ENCODE measurements at places on chromosomes 1 and 21. TPM values are rescaled to one million over a fixed set of nuclear protein-coding genes. Genes with fewer than 3 reads are reported as not detected.

EPHA8 gene
- total RNA-seq = not detected

SHISA4 gene
- 0.31 TPM for total RNA-seq

- DNase-seq = no peak
These were observed 67.9 kb downstream of the KAZN start for GRCh38 chr1:14666373-14666772.

LYSMD1 gene
- 8.9 TPM for total RNA-seq

DNA sequence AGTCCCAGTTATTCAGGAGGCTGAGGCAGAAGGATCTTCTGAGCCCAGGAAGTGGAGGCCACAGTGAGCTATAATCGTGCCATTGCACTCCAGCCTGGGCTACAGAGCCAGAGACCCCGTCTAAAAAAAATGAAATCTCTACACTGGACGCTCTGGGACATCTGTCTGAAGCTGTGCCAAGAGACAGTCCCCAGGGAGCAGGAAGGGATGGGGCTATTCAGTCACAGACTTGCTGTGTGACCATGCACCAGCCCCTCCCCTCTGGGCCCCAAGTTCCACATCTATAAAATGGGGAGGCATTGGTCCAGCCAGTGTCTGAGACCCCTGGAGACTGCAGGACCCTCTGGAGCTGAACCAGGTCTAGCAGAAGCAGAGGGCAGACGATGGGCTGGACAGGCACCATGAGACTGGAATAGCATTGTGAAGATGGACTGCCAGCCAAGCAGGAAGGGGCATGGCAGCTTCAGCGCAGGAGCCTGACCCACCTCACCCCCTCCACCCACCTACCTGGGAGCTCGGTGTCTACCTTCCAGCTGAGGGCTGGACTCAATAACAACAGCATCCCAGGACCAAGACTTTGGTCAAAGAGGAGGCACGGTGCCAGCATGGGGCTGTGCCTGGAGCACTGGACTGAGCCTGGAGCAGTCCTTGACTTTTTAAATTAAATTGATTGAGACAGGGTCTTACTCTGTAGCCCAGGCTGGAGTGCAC is 1.4 kb downstream of the TMEM54 start:
- DNase-seq = no peak

GRCh38 chr1:172905452-172905851 is 145.3 kb downstream of the TNFSF18 start:
- DNase-seq = no peak

DNA sequence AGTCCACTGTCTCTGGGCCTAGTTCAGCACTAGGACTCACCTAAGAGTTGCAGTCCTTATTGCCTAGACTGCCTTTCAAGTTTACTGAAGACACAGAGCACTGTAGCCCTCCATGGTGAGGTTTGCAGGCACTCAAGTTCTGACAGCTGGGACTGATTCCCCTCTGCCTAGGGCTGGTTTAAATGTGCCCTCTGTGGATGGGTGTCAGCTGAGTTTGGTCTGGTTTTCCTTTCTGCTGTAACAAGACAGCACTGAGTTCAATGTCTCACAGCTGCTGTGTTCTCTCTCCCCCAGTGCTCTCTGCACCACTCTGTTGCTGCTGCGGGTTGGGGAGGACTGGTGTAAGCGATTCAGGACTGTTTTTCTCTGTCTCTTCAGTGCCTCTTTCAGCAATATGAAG is 75.2 kb upstream of the C1orf21 start:
- no peak for DNase-seq

- DNase-seq = no peak
These were observed 393.8 kb downstream of the OMA1 start for GRCh38 chr1:58152697-58153096.

CCDC181 gene
- total RNA-seq = not detected

SPRR1A gene
- not detected for total RNA-seq

BOLA1 gene
- total RNA-seq = 2.0 TPM

- no peak for DNase-seq
These were observed 14.1 kb upstream of the KCNA2 start for GRCh38 chr1:110620250-110620615.

DNA sequence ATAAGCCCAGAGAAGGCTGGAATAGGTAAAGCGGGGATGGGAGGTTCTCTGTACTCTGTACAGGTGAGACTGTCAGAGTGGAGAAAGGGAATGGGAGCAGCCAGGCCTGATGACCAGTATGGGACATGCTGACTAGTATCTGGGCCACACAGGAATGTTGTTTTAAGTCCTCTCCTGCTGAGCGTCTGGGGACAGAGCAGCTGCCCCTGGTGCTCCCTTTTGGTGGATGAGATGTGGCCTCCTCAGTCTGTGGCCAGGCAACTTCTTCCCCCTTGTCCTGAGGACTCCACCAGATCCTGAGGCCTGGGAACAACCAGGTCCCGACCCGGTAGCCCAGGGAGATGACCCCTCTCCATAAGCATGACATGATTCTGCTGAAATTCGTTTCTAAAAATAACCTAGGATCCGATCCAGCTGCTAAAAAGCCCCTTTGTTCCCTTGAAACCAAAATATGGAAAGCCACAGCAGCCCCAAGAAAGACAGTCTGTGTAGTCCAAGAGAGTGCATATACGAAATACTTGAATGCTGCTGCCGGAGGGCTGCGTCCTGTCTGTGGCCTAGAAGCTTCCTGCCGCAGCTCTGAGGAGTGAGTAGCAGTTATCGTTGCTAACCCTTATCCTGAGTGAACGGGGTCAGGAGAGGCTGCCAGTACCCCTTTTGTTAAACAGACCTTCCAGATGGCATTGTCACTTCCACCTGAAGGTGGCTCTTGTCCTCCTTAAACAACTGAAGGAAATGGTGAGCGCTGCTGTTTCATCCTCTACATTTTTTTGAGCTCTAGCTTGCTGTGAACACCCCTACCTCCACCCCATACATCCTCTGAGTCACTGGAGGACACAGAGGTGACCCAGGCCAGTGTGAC is 47.1 kb downstream of the ATP2B4 start:
- peak; percentile 39 for DNase-seq

GRCh38 chr1:72365693-72366092 is 83.4 kb upstream of the NEGR1 start:
- DNase-seq = no peak

LIPI gene
- total RNA-seq = not detected

- DNase-seq = no peak
These were observed 729.0 kb upstream of the BRINP3 start for GRCh38 chr1:191206513-191207207.

CSMD2 gene
- not detected for total RNA-seq

GRCh38 chr1:35947547-35947946 is 16.6 kb downstream of the AGO3 start:
- no peak for DNase-seq

SLX9 gene
- 77.4 TPM for total RNA-seq

GRCh38 chr1:30334767-30335166 is 388.6 kb downstream of the MATN1 start:
- DNase-seq = no peak

DNA sequence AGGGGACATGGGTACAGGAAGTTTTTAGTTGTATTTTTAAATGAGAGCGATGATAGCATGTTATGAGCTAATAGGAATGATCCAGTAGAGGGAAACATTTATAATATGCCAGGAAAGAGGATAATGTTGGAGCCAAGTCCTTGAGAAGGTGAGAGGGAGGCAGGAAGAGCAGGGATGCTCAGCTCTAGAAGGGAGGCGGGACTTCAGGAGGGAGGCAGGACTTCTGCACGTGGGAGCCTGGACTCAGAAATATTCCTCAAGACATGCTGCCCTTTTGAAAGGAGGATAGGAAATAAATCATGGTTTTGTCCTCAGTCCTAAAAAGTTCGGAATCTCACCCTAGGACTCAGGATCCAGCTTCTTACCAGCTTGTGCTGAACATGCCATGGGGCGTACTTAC is 5.9 kb downstream of the ADARB1 start:
- DNase-seq = no peak

GRCh38 chr1:184438363-184438762 is 51.5 kb downstream of the C1orf21 start:
- no peak for DNase-seq

DNA sequence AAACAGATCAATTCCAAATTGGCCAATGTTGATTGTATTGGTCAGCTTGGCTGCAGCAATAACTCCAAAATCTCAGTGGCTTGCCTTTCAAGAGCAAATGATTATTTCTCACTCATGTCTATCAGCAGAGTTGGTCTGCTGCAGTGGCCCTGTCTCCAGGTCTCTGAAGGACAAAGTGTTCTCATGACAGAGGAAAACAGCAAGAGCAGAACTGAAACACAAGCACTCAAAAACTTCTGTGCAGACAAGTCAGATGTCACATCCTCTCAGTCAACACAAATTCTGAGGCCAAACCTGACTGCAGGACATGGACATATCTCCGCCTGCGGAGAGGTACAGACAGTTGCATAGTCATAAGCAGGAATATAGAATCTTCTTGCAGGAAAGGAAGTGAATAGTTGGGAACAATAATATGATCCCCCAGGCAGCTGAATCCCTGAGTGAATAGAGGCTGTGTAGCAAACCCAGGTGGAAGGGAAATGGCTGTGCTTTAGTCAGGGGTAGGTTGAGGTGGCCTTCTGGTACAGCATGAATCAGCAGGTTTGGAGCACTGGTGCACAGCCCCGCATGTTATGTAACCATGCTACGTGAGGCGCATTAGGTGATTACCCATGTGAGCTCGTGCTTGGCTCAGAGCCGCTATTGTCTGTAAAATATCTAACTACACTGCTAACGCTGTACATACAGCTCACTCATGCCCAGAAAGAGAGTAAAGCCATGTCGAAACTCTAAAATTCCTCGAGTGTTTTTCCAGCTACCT is 17.1 kb upstream of the UBE2U start:
- DNase-seq = no peak

DNA sequence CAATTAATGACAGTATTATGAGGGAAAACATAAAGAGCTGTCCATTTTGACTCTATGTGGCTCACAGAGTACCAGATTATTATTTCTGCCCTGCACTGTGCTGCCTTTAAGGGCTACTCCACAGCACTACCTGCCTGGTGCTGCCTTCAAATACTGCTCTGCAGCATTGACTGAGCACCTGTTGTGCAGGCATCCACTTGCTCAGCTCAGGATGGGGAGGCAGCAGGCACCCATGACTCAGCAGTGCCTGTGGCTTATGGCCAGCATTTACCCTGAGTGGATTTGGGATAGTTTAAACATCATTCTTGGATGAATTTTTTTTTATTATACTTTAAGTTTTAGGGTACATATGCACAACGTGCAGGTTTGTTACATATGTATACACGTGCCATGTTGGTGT is 953 bp upstream of the KPRP start:
- DNase-seq = no peak

DCST2 gene
- total RNA-seq = 0.31 TPM

GRCh38 chr1:118981436-118981835 is 6.7 kb downstream of the TBX15 start:
- no peak for DNase-seq

TEDDM1 gene
- total RNA-seq = not detected

- no peak for DNase-seq
These were observed 80.7 kb downstream of the NID1 start for GRCh38 chr1:235984041-235984825.
